ENCODE measurements at places on chromosomes 1 and 21. TPM values are rescaled to one million over a fixed set of nuclear protein-coding genes. Genes with fewer than 3 reads are reported as not detected.

Gene FCER1A
- not detected for total RNA-seq

Gene RGS8
- total RNA-seq: not detected

Gene ARTN
- total RNA-seq: 0.71 TPM

Gene CD244
- 7.8 TPM for total RNA-seq

Gene WNT4
- total RNA-seq: not detected

Gene PLA2G2F
- total RNA-seq: not detected

Gene NRIP1
- 27.3 TPM for total RNA-seq

Gene PIK3CD
- 250 TPM for total RNA-seq

Gene HDGF
- total RNA-seq: 196 TPM

Gene SH2D5
- 0.14 TPM for total RNA-seq

Gene PTPN7
- 172 TPM for total RNA-seq

Gene ACP6
- 18.2 TPM for total RNA-seq

Gene AADACL4
- total RNA-seq: not detected

Gene NPPA
- not detected for total RNA-seq

Gene LYPD8
- total RNA-seq: not detected

Gene SESN2
- 16.0 TPM for total RNA-seq

Gene GBP6
- total RNA-seq: 0.47 TPM

Gene KRTAP19-1
- not detected for total RNA-seq
